ENCODE measurements at places on chromosomes 5 and 9.

- H3K36me3 ChIP-seq: no peaks in the 10 kb centered on the region
- H3K4me3 ChIP-seq: no peak overlapping the region
- H3K27me3 ChIP-seq: no peaks in the 10 kb centered on the region
Observed at GRCh38 chr5:14779975-14780374, 91.6 kb downstream of the ANKH start.

DNA sequence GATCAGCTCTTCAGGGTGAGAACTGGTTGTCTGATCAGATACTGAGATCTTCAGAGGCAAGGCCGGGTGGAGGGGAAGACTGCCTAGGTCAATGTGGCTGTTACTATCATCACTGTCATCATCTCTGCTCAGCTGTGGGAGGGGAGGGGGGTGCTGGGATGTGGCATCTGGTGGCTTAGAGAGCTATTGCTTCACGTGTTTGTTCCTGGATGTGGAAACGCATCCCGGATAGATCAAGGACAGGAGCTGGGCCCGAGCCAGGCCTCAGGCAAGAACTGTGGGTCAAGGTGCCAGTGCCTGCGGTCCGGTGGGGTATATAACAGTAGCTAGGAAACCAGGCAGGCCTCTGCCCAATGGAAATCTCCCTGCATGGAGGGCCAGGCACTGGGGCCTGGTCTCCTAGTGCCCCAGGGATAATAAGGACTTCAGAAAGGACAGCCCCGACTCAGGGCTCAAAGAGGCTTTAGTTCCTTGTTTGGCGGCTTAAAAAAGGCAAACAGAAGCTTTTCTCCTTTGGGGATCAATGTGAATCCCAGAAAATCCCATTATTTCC, 30.3 kb upstream of the TIFAB start:
- peaks cover 29% of the 10 kb centered on the region for H3K27me3 ChIP-seq
- no peak overlapping the region for H3K27ac ChIP-seq
- DNase-seq: peak; percentile 50
- no peaks in the 10 kb centered on the region for H3K4me1 ChIP-seq

GRCh38 chr9:99392986-99393385, 170.9 kb downstream of the SEC61B start:
- H3K36me3 ChIP-seq: no peaks in the 10 kb centered on the region
- no peak overlapping the region for H3K27ac ChIP-seq
- no peak overlapping the region for H3K4me3 ChIP-seq
- no peaks in the 10 kb centered on the region for H3K4me1 ChIP-seq
- no peaks in the 10 kb centered on the region for H3K27me3 ChIP-seq

DNA sequence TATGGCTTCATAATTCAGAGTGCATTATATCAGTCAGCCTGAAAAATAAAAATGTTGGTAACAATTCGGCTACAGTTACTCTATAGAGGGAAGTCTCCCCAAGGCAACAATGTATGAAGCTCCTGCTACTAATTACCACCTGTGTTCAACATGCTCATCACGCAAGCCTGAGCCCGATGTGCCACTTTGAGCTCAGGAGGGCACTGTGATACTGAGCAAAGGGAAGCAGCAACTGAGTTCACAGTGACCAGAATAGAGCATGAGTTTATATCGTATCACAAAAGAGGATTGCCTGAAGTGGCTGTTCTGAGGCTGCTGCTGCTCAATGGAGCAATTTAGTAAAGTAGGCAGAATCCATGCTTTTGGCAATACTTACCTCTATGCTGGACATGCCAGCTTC, 202.0 kb upstream of the HAPLN1 start:
- H3K4me3 ChIP-seq: no peak overlapping the region
- no peaks in the 10 kb centered on the region for H3K4me1 ChIP-seq
- no peaks in the 10 kb centered on the region for H3K27me3 ChIP-seq

DNA sequence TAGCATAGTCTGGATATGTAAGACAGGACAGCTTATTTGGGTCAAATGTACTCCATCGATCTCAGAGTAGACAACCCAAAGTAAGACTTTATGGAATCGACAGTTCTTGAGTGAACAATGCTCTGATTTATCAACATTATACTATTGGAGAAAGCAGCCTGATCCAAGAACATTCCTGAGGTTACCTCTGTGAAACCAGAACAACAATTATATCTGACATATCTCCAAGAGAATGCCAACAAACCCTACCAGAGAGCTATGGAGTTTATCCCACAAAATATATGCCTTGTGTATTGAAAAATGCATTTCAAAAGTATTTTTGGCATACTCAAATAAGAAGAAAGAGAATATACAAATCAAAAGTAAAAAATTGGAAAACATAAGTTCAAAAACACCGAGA, 1985.9 kb downstream of the EFNA5 start:
- H3K27ac ChIP-seq: no peak overlapping the region
- DNase-seq: no peak
- H3K4me1 ChIP-seq: no peaks in the 10 kb centered on the region
- H3K36me3 ChIP-seq: no peaks in the 10 kb centered on the region
- no peak overlapping the region for H3K4me3 ChIP-seq

DNA sequence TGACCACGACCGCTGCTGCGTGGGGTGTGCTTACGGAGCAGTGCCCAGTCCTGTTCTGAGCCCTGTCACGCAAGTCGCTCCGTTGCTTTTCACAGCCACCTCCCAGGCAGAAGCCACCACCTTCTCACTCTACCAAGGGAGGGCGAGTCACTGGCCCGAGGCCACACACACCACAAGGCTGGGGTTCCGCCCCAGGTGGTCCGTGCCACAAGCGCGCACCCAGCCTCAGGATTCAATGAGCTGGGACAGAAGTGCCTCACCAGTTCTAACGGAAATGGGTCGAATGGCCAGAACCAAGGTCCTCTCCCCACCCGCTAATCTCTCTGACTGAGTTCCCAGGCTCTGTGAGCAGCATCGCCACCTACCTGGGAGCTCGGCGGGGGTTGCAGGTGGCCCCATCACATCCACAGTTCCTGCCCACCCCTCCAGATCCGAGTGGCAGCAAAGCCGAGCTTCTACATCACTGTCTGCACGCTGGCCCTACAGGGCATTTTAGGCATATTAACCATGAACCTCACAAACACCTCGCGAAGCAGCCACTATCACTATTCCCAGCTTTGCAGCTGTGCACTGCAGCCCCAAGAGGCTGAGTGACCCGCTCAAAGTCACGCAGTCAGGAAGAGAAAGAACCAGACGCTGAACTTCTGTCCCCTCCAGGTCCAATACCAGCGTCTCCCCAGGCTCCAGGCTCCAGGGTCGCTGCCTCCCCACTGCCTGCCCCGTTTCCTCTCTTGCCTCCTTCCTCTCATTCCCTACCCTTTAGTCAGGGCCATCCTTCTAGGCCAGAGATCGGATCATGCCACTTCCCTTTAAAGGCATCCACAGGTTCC, 92.1 kb upstream of the PHYKPL start:
- H3K27me3 ChIP-seq: peaks cover 53% of the 10 kb centered on the region
- H3K4me1 ChIP-seq: no peaks in the 10 kb centered on the region
- no peak for DNase-seq
- no peak overlapping the region for H3K4me3 ChIP-seq
- H3K36me3 ChIP-seq: no peaks in the 10 kb centered on the region

DNA sequence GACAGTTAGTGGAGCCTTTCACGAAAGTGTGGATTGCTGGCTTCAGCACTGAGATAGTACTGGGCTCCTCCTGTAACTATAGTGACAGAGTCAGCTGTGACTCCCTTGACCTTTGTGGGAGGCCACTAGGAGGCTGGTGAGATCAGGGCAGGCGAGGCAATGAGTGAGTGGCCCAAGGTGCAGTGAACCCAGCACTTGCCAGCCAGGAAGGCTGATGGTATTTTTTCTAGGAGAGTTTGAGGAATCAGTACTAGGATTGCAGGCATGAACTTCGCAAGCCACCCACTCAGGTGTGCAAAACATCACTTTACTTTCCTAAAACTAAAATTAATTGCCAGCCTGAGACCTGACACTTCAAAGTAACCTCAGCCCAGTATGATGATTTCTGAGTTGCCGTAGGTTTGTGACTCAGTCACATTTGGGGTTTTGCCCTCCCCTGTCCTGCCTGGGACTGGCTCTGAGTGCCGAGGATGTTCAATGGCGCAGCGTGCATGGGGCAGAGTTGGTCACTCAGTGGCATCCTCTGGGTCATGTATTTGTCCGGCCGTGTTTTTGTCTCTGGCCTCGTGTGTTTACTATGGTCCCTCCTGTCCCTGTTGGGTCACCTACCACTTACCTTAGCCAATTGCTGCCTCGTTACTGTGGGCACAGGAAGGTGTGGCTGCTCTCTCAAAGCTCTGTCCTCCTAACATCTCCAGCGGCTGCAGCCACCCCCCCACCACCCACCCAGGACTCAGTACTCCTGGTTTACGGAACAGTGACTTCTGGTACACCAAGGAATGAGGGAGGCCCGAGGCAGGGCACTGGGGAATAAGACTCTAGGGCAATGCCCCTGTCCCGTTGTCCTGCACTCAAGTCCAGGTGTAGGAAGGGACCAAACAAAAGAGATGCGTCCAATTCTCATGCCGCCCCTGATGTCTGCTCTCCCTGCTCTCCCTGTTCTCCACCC, 67.2 kb downstream of the IL31RA start:
- peaks cover 13% of the 10 kb centered on the region for H3K4me1 ChIP-seq
- H3K27me3 ChIP-seq: no peaks in the 10 kb centered on the region
- no peaks in the 10 kb centered on the region for H3K36me3 ChIP-seq
- peak; percentile 51 for DNase-seq
- H3K4me3 ChIP-seq: no peak overlapping the region

- no peak overlapping the region for H3K27ac ChIP-seq
- H3K27me3 ChIP-seq: no peaks in the 10 kb centered on the region
- DNase-seq: no peak
- no peaks in the 10 kb centered on the region for H3K4me1 ChIP-seq
Observed at GRCh38 chr9:110850401-110851135, 182.0 kb downstream of the MUSK start.

GRCh38 chr9:127574072-127574993, 37.7 kb upstream of the STXBP1 start:
- no peak overlapping the region for H3K4me3 ChIP-seq
- H3K27ac ChIP-seq: peak overlapping the region; percentile 87
- no peaks in the 10 kb centered on the region for H3K36me3 ChIP-seq
- H3K4me1 ChIP-seq: peaks cover 52% of the 10 kb centered on the region
- DNase-seq: peak; percentile 82

GRCh38 chr5:112642885-112643284, 94.8 kb upstream of the APC start:
- H3K4me3 ChIP-seq: no peak overlapping the region
- H3K27me3 ChIP-seq: no peaks in the 10 kb centered on the region
- H3K27ac ChIP-seq: no peak overlapping the region
- no peak for DNase-seq
- no peaks in the 10 kb centered on the region for H3K4me1 ChIP-seq
- no peaks in the 10 kb centered on the region for H3K36me3 ChIP-seq

DNA sequence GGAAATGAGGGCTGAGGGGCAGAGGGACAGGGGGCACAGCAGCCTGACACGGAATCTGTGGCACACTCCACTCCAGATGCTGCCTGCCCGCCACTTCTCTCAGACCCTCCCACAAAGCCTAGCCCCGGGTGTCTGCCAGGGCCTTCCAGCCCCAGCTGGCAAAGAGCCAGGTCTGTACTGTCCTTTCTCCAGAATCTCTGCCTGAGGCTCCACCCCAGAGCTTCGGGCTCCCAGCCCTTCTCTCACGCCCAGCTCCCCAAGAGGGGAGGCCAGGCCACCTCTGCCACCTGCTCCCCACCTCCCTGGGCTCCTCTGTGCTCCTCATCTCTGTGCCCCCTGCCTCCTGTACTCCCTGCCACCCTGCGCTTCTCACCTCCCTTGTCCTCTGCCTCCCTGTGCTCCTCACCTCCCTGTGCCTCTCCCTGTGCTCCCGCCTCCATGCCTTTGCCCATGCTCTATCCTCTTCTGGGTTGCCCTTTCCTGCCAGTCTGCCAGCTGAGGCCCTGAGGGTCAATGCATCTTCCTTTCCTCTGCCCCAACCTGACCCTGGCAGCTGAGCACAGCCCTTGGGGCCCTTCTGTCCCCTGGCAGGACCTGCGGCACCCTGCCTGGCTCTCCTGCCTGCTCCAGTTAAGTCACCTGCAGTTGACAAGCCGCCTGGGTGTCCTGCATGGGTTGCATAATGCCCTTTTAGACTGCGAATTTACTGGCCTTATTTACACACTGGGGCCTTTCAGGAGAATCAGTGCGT, 36.4 kb downstream of the RASGEF1C start:
- H3K4me1 ChIP-seq: no peaks in the 10 kb centered on the region
- H3K27ac ChIP-seq: no peak overlapping the region
- H3K27me3 ChIP-seq: no peaks in the 10 kb centered on the region
- no peak overlapping the region for H3K4me3 ChIP-seq

DNA sequence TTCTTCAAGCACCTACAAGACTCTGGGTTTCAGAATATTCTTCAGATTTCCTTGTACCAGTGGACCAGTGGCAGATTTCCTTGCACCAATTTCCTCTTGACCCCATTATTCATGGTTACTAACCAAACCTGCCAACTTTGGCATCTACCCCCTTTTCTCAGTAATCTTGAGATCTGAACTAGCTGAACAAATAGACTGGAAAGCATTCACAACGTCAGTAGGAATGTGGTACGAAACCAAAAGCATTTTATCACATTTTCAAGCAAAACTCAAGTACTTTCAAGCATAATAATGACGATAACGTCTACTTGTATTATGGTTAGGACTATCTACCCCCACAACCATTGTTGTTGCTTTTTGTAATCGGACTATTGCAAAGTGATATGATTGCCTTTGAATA, 1217.3 kb downstream of the PTPRD start:
- H3K36me3 ChIP-seq: no peaks in the 10 kb centered on the region
- H3K4me1 ChIP-seq: no peaks in the 10 kb centered on the region
- no peak for DNase-seq
- H3K4me3 ChIP-seq: no peak overlapping the region
- H3K27me3 ChIP-seq: no peaks in the 10 kb centered on the region

Data from tibial artery (tissue), 4 donors.